Stimulated activated CD8-positive, alpha-beta memory T cell treated with anti-CD3 and anti-CD28 coated beads, Interleukin-4, amount 100 ng/mL, for 4 hours (primary cell): ENCODE measurements at places on chromosomes 3 and 15.

- no peak for DNase-seq
These were observed 148.3 kb downstream of the SMAD6 start for GRCh38 chr15:66850078-66850991.

DNA sequence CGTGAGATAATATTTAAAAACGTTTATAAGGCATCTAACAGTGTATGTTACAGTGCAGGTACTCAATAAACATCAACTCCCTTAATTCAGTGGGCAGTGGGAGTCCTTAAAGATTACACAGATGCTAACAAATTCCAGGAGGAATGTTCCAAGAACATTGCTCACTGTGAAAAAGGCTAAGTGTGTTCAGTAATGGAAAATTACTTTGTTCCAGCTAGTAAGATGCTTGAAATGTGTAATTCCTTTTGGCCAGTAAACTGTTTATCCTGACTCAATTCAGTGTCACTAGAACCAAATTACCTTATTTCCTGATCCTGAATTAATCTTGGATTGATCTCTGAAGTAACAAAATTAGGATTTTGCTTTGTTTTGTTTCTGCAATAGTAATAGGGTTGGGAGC lies 54.2 kb upstream of the SEMA6D start:
- DNase-seq: no peak

GRCh38 chr15:77753281-77753873 lies 120.7 kb upstream of the LINGO1 start:
- DNase-seq: no peak

DNA sequence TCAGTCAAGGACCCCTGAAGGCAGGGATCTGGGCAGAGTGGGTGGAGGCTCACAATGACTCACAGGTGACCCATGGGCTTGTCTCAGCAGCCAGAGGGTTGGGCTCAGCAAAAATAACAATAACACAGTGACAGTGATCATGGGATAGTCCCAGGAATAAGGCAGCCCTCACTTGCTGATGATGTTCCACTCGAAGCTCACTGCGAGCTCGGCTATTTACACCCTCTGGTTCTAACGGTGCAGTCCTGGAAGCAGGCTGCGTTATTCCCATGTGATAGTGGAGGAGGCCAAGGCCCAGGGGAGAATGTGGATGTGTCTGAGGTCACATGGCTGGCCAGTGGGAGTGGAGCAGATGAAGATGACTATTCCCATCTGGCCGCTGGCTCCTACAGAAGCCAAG lies 16.2 kb downstream of the CCDC33 start:
- DNase-seq: no peak

GRCh38 chr3:115800489-115801075 lies 177.3 kb downstream of the GAP43 start:
- no peak for DNase-seq

GRCh38 chr15:45635191-45635638 lies 386 bp downstream of the SQOR start:
- peak; percentile 33 for DNase-seq

GRCh38 chr3:16587681-16588060 lies 17.6 kb downstream of the DAZL start:
- no peak for DNase-seq

DNA sequence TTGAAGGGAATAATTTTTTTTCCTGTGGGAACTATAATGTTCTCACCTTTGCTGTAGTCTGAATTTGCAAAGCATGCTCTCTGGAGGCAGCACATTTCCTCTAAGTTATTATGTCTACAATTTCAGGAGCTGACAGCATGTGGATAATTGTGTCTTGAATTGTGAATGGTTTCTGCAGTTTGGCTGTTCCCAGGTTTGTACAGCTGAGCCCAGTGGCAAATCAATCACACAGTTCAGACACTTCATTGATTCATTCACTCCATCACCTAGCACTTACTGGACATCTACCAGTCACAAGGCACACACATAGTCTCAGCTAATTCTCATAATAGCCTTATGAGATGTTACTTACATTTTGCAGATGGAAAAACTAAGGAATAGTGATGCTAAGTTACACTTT lies 219.0 kb upstream of the ROPN1 start:
- DNase-seq: no peak

DNA sequence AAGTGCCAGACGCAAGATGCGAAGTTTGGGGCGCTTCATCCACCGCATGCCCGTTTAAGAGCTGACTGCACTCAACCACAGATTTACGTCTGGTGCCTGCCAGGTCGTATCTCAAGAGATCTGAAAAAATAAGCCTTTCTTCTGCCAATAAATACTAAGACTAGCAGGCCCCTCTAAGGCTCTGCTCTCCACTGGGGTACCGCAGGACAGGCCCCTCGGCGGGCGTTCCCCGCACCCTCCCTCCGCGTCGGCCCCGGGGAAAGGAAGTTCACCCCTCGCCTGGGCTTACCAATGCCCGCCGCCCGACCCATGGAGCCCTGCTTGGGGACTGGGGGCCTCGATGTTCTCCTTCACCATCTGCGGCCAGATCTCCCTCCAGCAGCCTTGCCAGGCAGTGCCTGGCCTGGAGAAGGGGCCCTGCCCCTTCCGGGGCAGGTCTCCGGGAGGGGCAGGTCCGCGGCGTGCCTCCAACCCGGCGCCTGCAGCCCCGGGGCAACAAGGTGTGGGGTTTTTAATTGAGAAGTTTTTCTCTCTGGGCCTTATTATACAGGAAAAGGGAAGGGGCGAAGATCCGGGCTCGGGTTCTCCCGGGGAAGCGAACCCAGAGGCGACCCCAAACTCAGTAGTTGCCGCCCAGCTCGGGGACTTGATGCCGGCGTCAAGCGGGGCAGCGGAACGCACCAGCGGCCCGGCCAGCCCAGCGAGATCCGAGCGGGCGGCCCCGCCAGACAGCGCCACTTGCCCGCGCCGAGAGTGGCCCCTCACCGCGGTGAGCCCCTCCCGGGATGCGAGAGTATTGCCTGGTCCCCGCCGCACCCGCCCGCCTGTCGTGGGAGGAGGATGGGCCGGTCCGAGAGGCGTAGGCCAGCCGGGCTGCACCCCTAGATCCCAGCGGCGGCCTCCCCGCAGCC lies 735 bp downstream of the GOLGA8B start:
- no peak for DNase-seq

GRCh38 chr3:99774467-99774866 lies 43.2 kb upstream of the CMSS1 start:
- DNase-seq: no peak

DNA sequence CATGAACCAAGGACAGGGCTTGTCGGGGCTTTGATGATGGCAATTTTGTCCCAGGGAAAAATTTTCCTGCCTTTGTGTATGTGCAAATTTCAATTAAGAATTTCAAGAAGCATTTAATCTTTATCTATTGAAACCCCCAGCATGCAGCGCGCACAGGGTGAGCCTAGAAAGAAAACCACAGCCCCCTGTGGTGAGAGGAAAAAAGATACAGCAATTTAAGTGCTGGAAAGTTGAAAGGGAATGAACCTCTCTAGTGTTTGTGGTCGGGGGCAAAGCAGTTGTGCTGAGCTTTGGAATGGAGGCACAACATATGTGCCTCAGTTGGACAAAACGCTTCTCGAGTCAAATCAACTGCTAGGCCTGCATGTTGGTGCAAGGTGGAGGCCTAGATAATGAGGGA lies 111.8 kb upstream of the C15orf61 start:
- DNase-seq: no peak

DNA sequence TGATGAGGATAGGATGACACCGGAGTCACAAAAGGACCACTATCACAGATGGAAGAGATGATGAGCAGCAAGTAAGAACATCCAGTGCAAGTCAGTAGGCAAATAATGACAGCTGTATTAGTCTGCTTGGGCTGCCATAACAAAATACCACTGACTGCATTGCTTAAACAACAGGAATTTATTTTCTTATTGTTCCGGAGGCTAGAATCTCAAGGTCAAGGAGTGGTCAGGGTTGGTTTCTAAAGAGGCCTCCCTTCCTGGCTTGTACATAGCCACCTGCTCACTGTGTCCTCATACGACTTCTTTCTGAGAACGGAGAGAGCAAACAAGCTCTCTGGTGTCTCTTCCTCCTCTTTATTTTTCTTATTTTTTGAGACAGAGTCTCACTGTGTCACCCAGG lies 380.7 kb downstream of the PLOD2 start:
- DNase-seq: no peak

- DNase-seq: no peak
These were observed 33.4 kb upstream of the PLAAT1 start for GRCh38 chr3:193207290-193208273.

GRCh38 chr3:71312461-71312860 lies 271.1 kb downstream of the FOXP1 start:
- DNase-seq: no peak

GRCh38 chr15:93040288-93041158 lies 48.5 kb downstream of the RGMA start:
- DNase-seq: no peak

DNA sequence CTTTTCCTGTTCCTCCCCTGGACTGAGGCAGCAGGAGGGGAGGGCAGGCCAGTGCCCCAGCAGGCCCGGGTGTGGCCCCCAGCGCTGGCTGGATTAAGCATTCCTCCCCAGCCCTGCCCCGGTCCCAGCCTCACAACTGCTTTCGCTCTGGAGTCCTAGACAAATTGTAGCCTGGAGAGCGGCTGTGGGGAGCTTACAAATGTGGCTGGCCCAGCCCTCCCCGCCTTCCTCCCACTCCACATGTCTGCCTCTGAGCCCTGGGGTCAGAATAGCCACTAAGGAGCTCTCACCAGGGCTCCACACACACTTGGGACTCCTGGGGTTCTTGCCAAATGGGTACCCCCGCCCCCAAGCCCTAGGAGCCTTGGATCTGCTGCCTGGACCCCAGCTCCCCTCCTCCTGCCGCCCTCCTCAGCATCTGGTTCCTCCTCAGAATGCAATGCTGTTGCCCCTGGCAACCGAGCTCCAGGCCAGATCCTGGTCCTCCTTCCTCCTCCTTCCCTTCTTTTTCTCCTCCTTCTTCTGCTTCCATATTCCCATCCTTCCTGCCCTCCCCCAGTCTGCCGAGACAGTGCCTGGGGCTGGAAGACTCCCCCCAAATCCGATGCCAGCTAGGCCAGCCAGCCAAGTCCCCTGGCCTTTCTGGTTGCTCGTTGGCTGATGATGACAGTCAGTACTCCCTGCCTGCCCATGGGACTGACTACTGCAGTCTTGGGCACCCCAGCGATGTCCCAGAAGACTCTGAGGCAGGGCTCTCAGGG lies 91.1 kb downstream of the LINGO1 start:
- no peak for DNase-seq

DNA sequence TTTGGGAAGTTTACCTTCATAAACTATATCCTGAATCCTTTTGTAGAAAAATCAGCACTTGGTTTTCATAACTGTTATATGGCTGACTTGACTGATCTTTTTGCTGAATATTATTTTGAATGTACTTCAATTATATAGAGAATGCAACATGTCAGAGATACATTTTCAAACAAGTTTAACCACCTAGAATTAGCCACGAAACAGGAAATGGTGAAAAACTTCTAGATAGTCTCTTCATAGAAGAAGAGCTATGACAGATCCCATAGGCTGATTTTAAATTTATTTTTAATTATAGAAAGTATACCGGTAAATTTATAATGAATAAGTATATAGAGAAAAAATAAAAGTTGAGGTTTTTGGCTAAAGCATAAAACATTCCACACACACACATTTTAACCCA lies 436.8 kb upstream of the DPPA4 start:
- no peak for DNase-seq

- no peak for DNase-seq
These were observed 278.5 kb upstream of the ZNF717 start for GRCh38 chr3:76063811-76064210.

DNA sequence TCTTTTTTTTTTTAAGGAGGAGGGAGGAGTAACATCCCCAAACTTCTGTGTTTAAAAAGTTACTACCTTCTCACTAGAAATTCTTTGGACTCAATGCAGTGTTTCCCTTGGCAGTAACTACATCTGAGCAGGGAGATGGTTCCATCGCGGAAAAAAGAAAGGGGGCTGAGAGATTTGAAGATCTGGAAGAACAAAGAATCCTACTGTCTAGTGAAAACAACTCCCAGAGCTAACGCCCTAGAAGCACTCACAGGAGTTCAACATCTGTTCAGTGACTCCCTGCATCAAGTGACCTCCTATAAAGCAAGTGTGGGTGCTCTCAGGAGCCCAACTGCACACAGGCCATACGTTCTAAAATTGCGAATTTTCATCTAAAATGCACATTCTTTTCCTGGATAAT lies 66.8 kb upstream of the PXYLP1 start:
- DNase-seq: no peak

DNA sequence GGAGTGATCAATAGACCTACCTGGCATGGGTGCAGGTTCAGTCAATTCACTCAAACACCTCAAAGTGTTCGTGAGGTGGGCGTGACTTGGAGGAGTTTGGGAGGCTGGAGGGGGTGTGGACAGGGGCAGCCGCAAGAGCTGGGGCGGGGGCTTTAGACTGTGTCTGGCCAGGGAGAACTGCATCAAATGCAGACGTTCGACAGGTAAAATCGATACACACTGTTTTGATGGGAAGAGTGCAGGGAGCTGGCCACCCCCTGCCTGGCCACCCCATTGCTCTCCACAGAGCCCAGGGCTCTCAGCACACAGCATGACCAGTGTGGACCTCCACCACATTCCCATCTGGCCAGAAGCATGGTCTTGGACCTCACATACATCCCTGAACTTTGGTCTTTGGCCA lies 412.1 kb downstream of the OCA2 start:
- no peak for DNase-seq

GRCh38 chr15:71114887-71115566 lies at the start of gene THSD4:
TSS of gene THSD4 (plus strand) at chr15:71115471.
- no peak for DNase-seq

DNA sequence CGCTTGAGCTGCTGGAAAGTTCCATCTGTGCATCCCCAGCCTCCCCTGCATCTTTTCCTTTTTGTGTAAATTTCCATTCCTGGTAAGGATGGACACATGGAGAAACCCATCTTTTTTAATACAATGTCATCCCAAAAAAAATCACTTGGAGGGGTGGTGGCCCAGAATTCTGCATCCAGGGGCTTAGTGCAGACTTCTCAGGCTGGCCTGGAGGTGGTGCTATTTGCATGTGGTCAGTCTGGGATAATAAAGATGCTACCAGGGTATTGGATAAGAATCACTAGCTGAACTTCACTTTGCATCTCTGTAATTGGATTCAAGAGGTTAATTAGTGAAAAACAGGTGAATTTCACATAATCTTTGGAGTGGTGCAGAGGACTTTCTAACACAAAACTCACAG lies 1.8 kb upstream of the ZSCAN2 start:
- no peak for DNase-seq

- DNase-seq: no peak
These were observed 136.5 kb downstream of the MAP2K5 start for GRCh38 chr15:67678993-67679392.

DNA sequence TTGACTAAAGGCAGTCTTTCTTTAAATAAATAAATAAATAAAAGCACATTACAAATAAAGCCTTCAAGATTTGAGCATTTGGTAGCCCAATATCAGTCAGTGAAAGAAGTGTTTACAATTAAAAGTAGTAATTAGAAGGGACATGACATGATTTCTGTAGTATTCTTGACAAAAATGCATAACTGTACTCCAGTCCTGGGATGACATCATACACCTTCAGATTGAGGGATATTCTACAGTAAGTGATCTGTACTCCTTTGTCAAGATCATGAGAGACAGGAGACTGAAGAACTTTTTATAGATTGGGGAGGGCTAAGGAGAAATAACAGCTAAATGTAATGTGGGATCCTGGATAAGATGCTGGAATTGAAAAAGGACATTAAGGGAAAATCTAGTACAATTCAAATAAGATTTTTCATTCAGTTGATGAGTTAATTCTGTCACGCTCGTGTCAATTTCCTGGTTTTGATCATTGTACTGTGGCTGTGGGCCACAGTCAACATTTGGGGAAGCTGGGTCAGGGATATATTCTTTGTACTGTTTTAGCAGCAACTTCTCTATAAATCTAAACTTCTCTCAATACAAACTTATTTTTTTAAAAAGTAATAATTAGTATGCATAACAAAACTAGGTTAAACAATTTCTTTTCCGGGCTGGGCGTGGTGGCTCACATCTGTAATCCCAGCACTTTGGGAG lies 314.8 kb downstream of the PTPRG start:
- no peak for DNase-seq
